ENCODE measurements at places on chromosomes 6 and 20. TPM values are rescaled to one million over a fixed set of nuclear protein-coding genes. Genes with fewer than 3 reads are reported as not detected.

GRCh38 chr6:148780918-148781436, 34.1 kb downstream of the UST start:
- no peak for DNase-seq

Gene DNAH8
- 2.9 TPM for total RNA-seq

DNA sequence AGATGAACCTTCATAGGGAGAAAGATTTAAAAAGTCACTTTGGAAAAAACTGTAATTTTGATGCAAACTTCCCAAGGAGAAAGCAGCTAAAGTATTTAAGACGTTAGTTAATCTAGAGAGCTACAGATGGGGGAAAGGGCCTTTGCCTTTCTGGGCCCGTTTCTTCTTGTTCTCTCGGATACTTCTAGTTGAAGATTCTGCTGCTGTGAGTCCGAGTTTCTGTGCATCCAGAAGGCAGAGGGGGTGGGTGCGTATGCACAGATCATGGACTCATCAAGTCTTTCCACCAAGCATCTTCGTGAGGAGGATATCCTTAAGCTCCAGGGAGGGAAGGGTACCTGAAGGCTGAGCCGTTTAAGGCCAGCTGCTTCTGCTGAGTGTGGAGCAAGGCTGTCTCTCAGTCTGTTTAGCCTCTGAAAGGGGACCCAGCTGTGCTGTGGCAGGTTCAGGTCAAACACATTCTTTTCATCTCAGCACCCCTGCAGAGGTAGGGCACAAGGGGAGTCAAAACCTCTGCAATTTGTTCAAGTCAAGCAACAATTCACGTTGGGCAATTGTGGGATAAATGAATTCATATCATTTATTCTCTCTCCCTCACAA, 4.3 kb downstream of the LAMP5 start:
- no peak for DNase-seq

DNA sequence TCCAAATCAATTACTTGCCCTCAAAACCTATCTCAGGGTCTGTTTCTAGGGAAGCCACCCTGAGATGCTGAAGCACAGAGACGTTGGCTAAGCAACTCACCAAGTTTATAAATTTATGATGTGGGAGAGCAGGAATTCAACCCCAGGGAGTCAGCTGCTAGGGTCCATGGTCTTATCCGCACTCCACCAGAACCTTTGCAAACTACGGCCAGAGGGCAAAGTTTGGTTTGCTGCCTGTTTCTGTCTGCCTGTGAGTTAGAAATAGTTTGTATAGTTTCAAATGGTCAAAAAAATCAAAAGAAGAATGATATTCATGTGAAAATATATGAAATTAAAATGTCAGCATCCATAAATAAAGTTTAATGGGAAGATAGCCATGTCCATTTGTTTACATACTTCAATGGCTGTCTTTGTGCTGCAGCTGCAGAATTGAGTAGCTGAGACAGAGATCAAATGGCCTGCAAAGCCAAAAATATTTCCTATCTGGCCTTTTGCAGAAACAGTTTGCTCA, 83.7 kb upstream of the ZFP64 start:
- no peak for DNase-seq

GRCh38 chr6:144007478-144008119, 460 bp downstream of the PLAGL1 start:
- peak; percentile 39 for DNase-seq

- DNase-seq, result no peak
Observed at GRCh38 chr6:131787079-131787478, 20.7 kb upstream of the ENPP1 start.

Gene C20orf173
- total RNA-seq, result not detected

Gene TCP11
- total RNA-seq, result not detected

DNA sequence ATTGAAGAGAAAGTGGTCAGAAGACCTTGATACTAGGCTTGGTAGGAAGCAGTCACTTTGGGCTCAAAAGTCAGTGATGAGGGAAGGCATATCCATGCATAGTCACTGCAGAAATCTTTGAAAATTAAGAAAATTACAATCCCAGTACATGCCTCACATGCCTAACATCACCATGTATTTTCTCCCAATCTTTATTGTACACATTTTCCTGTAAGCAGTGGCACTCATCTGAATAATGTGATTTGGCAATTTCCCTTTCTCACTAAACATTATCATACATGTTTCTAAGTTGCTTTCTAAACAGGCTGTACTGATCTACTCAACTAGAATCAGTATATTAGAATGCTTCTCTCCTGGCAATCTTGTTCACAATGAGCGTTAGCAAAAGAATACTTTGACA, 280.7 kb upstream of the SUPT3H start:
- no peak for DNase-seq

DNA sequence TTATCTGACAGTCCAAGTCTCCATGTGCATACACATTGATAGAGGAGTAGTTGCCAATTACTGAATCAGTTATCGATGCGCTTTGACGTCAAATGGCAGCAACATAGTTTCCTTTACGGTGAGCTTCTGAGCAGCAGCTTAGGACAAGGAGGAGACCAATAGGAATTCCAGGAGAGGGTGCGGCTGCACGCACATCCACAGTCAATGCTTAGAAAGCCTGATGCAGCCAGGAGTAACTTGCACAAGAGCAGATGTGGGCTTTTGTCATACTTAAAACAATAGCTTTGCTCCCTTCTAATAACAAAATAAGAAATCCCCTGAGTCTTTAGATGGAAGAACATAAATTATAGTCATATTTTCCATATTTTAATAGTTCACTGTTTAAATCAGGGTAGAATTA, 442.1 kb downstream of the BCKDHB start:
- DNase-seq, result no peak

GRCh38 chr6:34158876-34159275, 13.0 kb upstream of the GRM4 start:
- DNase-seq, result no peak

- no peak for DNase-seq
Observed at GRCh38 chr6:36525346-36525745, 21.9 kb downstream of the STK38 start.

DNA sequence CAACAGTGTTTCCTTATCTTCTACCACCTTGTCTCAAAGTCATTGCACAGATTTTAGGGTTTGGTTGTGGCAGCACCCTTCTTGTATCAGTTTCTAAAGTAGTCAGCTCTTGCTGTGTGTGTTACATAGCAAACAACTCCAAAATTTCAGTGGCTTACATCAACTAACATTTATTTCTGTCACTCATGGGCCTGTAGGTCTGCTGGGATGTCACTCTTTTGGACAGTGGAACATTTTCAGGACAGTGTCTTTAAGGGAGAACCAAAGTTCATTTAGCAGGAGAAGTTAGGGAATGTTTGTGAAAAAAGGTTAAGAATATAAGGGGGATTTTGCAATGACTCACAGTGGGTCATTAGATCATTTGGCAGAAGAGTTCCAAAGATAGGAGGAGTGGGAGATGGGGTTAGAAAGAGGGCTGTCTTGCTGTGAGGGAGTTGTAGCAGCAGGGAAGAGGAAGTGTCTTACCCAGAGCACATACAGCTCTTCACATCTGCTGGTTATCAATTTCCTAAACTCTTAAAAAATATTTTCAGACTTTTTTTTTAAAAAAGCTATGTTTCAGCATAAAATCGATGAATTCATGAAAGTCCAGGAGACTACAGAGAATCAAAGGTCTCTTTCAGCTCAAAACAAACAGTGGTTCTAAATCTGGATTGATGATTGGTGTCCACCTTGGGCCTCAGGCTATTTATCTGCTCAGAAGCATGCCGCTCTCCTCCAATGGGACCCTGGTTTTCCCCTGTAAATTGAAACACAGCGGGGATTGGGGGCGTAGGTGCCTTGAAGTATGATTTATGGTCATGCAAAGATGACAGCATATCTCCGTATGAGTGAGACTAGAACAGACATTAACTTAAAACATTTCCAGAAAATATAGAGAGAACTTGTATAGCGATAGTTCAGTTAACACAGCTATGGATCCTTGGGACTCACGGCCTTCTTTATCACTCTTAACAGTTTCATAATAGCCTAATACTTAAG, 117.3 kb downstream of the B3GAT2 start:
- DNase-seq, result no peak

DNA sequence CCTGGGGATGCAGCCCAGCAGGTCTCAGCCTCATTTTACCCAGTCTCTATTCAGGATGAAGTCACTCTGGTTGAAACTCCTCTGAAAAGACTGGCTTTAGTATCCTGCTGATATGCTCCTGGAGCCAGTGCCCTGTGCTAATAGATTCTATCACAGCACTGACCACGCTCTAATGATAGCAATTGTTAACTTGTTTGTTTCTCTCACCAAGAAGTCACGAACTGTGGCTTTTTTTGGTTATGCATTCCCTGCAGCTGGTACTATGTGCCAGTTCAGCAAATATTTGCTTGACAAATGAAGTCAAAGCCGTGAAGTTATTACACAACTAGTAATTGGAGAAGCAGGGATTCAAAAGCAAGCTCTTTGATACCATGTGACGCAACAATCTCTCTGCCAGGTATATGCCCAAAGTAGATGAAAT, 754.6 kb downstream of the KIF16B start:
- no peak for DNase-seq

DNA sequence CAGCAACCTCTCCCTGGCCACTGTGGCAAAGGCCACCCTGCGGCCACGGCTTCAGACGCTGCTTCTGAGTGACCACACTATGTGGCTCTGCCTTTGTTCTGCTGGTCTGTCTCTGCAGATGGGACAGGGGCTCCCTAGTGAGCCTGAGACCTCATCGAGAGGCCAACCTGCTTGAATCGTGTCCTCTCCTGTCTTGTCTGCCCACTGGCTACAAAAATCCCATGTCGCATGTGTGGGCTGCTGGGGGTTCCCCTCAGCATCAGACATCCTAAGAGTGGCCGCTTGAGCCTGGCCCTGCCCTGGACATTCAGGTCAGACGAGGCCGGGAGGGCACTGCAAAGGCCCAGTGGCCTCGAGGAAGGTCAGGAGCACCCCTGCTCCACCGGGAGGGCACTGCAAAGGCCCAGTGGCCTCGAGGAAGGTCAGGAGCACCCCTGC, 222.9 kb downstream of the DLL1 start:
- no peak for DNase-seq

GRCh38 chr20:3858689-3859088, 12.1 kb downstream of the MAVS start:
- no peak for DNase-seq

- no peak for DNase-seq
Observed at GRCh38 chr6:38164671-38165108, 345.2 kb downstream of the ZFAND3 start.

Gene OR2J3
- total RNA-seq, result not detected

GRCh38 chr6:20056350-20056992, 155.8 kb downstream of the MBOAT1 start:
- peak; percentile 38 for DNase-seq

Gene BPIFB1
- total RNA-seq, result not detected

Gene RREB1
- total RNA-seq, result 64.2 TPM

GRCh38 chr20:18639501-18639979, 51.7 kb downstream of the DTD1 start:
- no peak for DNase-seq

GRCh38 chr6:14190191-14190928, 72.8 kb downstream of the CD83 start:
- no peak for DNase-seq

GRCh38 chr6:82361631-82362030, 2.0 kb upstream of the TPBG start:
- DNase-seq, result no peak

Gene CTCFL
- total RNA-seq, result 122 TPM

DNA sequence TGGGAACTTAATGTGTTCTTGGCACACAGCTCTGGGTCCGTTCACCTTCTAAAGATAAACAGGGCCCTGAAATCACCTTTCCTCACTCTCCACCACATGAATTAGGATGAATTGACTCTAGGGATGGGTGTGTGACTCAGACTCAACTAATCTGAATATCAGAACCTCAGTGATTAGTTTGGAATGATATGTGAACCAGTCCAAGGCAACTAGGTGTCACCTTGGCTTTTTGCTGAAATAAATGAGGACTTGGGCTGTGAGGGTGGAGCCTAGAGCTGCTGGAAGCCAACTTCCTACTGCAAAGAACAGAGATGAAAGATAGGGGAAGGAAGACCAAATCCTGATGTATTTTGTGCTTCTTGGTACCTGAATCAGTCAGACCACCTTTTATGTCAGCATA, 132.0 kb upstream of the RNF24 start:
- DNase-seq, result no peak

DNA sequence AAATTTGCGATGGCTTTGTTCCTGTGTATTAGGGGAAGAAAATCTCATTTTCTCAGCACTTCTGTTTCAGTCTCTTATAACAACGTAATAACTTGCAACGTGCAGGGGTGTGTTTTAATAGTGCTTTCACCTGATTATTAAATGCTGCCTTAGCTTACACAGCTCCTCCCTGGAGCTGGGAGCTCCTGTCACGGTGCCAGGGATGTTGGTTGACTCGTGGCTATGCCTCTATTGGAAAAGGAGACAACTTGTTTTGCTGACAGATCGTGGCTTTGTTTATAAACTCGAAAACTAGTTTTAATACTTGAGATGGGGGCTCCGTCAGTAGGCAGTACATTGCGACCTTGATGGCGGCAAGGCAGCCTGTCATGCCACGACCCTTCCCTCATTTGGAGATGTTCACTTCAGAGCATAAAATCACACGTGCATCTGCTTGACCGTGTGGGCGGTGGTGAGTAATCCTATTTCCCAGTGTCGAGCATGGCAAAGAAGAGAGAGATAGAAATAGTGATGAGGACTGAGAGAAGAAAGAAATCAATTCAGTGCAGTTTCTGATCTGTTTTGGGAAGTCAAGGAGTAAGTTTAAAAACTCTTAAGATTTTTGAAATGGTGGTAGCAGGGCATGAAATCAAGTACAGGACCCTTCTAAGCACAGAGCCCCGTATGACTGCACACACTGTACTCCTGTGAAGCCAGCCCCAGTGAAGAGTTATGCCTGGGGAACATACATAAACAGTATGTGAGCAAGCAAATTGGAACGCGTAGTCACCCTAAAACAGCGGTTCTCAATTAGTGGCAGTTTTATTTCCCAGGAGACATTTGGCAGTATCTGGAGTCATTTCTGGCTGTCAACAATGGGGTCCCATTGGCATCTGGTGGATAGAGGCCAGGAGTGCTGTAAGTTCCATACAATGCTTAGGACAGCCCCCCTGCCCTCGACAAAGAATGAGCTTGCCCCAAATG, 147.2 kb downstream of the DOK5 start:
- DNase-seq, result no peak

Gene DPPA5
- total RNA-seq, result not detected

- DNase-seq, result no peak
Observed at GRCh38 chr6:63883597-63883996, 248.0 kb downstream of the PHF3 start.

Gene CD2AP
- total RNA-seq, result 41.3 TPM

DNA sequence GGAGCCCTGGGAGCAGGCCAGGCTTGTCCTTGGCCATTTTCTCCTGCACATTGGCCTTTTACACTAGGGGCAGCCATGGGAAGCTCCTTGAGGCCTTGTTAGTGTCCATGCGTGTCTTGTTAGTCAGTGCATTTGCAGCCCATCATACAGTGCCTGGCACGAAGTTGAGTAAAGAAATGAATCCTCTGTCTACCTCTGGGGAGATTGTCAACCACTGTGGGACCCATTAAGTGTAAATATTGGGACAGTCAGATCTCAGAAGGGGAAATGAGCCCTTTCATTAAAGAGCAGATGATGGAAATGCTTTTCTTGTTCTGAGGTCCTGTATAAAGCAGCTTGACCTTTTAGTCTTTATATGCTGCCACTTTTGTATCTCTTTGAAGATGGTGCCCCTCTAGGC, 33.9 kb downstream of the SOBP start:
- DNase-seq, result no peak

Gene UBE2V1
- total RNA-seq, result 113 TPM

GRCh38 chr6:166601956-166602355, 15.5 kb upstream of the RAMACL start:
- no peak for DNase-seq

Gene NOX3
- not detected for total RNA-seq

GRCh38 chr6:40328386-40328985, 258.7 kb downstream of the LRFN2 start:
- DNase-seq, result peak; percentile 62

Measured in K562 (cell line).